ENCODE measurements at places on chromosomes 12 and 14.

- no peak for DNase-seq
Measured at GRCh38 chr12:72485017-72485701, 213.0 kb downstream of the TRHDE start.

GRCh38 chr14:76656592-76656991 lies 104.7 kb upstream of the VASH1 start:
- no peak for DNase-seq

DNA sequence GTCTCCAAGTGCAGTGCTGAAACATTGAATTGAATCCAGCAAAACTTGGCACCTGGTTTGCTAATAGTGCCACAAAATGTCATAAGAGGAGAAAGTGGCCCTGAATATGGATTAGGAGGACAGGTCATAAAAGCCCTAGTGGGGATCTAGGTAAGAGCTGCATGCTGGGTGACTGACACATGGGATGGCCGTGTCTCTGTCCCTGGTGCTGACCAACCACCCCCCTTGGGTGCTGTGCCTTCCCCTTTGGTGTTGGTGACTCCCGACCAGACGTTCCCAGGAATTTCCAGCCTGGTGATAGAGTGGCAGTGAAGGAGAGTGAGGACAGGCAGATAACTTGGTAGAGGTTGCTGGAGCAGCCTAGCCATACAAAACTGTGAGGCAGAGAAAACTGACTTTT lies 142.8 kb downstream of the VRK1 start:
- no peak for DNase-seq

- DNase-seq = peak; percentile 45
Measured at GRCh38 chr14:93892923-93893558, 34.1 kb upstream of the FAM181A start.

GRCh38 chr12:79891506-79892162 lies 43.3 kb downstream of the PPP1R12A start:
- no peak for DNase-seq

DNA sequence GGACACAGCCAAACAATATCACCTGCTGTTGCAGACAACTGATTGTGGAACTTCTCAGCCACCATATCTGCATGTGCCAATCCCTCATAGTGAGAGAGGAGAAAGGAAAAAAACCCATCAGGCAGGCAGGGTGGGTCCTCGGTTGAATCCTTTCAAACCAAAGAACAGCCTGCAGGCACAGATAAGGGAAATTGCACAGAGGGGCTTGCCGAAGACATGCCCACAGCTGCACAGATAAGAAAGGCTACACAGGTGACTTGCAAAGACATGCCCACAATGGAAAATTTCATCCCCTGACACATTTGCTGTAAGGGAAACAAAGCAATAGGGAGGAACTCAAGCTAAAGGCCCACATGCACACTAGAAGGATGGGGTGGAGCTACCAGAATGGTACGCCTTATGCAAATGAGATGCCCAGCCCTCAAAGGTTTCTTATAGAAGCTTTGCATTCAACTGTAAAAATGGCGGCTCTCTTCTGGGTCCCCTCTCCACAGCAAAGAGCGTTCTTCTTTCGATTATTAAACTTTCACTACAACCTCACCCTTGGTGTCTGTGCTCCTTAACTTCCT lies 170.0 kb upstream of the TMPO start:
- DNase-seq = no peak

DNA sequence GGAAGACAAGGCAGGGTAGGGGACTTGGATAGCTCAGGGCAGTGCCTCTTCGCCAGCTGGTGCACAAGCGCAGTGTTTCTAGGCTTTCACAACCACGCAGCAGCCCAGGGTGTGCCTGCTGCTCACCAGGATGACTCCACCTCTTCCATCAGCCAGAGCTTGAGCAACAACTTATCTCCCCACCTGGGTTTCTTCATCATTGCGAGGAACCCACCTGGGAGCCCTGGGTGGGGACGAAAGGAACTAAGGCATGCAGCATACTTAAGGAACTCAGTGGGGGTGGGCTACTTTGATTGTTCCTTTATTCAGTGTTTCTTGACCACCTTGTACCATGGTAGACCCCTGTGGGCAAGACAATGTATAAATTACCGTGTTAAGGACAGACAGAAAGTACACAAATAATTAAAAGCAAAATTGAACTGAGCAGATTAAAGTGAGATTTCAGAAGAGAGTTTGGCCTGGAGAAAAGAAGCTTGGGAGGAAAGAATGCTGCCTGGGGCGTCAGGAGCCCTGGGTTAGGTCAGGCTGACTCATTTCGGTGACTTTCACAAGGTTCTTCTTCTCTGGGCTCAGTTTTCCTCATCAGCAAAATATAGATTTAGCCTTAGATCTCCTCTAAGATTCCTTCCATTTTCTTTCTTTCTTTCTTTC lies 22.9 kb downstream of the KRT18 start:
- DNase-seq = no peak

DNA sequence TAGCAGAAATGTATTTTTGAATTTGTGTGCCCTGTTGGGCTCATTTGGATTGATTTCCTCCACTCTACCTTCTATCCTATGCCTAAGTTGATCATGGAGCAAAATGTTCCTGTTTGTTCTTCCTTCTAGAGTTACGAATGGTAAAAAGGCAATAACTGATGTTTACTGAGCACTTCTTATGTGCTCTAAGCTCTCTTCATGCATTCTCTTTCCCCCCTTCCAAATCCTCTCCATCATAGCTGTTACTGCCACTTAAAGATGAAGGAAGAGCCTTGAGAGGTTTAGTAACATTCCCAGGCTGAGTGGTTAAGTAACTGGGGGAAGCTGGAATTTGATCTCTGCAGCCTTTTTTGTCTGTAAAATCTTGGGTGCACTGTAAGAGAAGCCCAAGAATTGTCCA lies 60.1 kb downstream of the CHST11 start:
- DNase-seq = no peak

GRCh38 chr12:19867151-19867550 lies 427.9 kb downstream of the AEBP2 start:
- DNase-seq = no peak

GRCh38 chr12:30973175-30973574 lies 46.6 kb downstream of the TSPAN11 start:
- no peak for DNase-seq

DNA sequence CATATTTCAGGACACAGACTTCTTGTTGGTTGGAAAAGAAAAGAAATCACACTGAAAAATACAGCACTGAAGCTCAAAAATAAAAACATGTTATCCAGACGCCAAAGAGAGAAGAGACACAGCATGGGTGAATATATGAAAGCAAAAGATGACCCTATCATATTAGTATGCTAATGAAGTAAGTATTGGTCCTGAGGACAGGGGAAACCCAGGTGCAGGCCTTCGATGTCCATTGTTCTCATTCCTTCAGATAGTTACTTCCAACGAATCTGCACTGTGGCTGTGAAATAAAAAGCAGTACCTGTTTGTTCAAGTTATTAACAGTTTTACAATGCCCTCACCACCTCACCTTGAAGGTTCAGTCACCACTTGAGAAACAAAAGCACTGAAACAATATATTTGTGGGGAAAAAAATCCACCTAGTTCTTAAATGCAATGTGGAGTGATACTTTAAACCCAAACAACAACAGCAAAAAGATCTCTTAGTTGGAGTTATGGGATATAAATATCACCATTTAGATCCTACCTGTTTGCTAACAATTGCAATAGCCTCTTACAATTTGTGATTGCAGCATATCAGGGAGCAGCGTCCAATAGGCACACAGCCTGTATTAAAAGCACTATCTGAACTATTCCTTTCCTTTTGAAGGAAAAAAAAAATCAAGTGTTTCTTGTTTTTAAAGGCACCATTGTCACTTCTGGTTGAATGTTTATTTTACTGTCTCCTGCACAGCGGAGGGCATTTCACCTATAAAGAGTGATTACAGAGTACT lies 188.1 kb downstream of the BCAT1 start:
- DNase-seq = no peak

DNA sequence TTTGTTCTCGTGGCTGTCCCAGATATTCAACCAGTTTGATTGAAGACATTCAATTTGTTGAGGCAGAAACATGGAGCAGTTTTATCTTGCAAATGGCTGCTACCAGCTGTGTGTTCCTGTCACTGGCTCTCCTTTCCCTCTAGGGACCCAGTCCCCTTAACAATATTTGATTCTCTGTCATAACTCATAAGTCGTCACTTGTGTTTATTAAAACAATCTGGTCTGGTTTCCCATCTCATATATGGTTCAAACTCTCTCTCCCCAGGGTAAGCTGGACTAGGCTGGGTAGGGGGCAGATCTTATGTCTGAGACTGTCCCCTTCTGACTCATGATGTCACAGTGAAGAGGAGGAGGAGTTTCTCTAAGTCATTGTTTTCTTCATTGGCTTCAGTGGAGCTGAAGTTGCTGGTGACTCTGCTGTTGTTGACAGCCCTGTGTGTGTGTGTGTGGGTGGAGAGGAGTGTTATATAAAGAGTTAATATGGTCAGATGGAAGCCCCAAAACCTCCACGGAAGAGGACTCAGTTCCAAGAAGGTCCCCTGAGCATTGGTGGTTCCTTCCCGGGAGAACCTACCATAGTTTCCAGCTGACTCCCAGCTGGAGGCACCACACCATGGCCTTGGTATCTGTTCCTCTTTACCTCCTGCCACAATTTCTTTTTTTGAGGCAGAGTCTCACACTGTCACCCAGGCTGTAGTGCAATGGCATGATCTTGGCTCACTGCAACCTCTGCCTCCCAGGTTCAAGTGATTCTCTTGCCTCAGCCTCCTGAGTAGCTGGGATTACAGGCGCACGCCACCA lies 16.1 kb upstream of the GNG2 start:
- DNase-seq = no peak

GRCh38 chr12:49869816-49870500 lies 27.1 kb upstream of the BCDIN3D start:
- DNase-seq = no peak

DNA sequence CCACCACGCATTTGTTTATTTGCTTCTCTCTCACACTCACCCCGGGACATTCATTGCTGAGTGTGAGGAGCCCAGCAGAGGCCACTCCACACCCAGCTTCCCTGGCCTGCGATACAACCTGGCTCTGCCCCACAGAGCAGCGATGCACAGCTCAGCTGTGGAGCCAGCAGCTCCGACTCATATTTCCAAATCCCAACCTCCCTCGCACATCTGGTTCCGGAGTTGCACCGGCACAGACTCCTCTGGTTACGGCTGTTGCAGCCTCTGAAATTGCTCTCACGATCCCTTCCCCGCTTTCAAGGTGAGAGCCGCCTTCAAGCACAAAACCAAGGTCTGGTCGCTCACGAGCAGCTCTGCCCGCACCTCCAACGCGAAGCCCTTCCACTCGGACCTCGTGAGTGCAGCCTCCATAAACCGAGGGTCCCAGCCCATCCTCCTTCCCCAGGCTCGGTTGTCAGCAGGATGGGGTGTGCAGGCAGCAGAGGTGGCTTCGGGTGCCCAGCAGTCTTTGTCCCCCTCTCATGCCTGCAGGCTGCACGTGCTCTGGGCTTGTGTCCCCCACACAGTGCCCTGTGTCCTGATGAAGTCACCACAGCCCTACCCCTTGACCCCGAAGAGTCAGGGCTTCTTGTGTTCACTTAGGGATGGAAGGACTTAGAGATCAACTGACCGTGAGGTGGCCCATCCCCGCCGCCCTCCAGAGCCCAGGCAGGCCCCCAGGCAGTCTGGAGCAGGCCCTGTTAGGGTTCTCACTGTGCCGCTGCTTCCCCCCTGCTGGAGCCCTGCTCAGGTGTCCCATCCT lies 184.3 kb downstream of the ADGRD1 start:
- no peak for DNase-seq

DNA sequence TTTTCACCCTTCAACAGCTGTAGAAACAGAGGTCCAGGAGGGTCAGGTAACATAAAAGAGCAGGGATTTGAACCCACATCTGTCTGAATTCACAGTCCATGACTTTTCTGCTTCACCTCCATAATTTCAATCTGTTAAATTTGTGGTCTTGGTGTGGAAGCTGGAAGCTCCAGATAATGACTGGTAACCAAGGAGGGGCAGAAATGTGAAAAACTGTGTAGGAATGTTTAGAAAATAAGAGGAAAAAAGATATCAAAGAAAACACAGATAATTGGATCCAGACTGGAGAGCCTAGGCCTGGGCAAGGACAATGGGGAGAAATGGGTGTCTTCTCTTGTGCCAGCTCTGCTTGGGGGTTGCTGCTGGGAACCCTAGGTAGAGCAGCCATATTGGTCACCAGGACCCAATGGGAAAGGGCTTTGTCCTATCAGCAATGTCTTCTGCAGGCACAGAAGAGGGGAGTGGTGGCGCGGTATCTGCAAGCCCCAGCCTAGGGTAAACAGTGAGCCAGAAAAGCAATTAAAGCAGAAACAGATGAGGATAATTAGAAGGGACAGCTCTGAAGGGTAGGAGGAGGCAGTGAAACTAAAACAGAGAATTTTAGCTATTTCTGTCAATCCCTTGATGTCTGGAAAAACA lies 54.3 kb upstream of the CCDC91 start:
- no peak for DNase-seq

DNA sequence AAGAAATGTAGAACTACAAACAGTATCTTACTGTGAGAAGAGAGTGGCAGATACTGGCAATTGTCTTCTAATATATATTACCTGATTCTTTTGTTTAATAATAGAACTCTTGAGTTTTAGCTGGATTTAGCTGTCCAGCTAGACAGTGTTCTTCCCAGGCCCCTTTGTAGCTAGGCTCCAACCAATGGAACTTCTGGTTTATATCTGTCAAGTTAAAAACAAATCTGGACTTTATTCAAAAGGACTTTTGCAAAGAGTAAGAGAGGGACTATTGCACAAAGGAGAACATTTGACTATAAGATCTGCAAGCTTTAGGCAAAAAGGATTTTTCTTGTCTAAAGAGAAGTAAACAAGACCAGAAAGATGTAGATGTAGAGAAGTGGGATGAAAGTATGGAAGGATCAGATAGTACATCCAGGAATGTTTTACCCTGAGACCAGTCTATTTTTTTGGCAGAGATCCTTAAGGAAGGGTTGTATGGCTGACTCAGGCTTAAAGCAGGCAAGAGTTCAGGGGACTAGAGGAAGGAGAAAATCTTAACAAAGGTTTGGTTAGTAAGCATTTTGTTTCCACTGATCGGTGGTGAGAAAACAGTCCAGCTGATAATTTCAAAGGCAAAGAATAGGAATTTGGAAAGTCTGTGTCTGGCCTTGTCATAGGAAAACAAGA lies 111.1 kb upstream of the PLEKHA5 start:
- DNase-seq = no peak

DNA sequence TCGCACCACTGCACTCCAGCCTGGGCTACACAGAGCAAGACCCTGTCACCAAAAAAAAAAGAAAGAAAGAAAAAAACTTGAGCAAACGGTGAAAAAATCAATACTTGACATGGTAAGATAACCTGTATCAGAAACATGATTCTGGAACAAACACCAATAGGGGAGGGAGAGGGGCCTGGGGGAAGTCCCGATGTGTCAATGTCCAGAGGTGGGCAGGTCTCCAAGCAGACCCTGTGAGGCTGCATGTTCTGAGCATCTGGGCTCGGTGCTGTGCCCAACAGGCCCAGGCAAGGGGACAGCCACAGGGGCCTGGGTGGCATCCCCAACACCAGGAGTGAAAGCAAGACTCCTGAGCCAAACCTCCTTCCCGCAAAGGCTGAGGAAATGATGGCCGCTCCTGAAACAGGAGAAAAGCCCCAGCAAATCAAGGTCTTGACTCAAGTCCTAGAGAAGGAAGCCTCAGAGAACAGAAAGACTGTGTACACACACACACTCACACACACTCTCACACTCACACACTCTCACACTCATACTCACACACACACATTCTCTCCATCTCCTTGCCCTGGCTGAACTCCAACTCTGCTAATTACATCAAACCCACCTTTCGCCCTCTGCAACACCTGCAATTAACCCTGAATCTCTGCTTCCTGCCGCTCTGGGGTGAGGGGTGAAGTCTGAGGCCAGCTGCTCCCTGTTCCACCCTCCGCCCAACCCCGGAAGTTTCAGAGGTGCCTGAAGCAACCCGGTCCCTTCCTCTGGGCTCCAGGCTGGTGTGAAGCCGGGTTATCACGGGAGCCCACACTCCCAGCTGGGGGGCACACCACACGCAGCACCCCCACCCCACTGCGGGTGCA lies 20.4 kb downstream of the CCDC88C start:
- DNase-seq = peak; percentile 47
